ENCODE measurements at places on chromosomes 11 and 22. TPM values are rescaled to one million over a fixed set of nuclear protein-coding genes. Genes with fewer than 3 reads are reported as not detected.

- H3K27ac ChIP-seq, result no peak overlapping the region
- no peaks in the 10 kb centered on the region for H3K36me3 ChIP-seq
- H3K27me3 ChIP-seq, result no peaks in the 10 kb centered on the region
- no peak overlapping the region for H3K4me3 ChIP-seq
- H3K4me1 ChIP-seq, result no peaks in the 10 kb centered on the region
- no peak for DNase-seq
Measured at GRCh38 chr11:36254713-36255112, 34.5 kb downstream of the COMMD9 start.

DNA sequence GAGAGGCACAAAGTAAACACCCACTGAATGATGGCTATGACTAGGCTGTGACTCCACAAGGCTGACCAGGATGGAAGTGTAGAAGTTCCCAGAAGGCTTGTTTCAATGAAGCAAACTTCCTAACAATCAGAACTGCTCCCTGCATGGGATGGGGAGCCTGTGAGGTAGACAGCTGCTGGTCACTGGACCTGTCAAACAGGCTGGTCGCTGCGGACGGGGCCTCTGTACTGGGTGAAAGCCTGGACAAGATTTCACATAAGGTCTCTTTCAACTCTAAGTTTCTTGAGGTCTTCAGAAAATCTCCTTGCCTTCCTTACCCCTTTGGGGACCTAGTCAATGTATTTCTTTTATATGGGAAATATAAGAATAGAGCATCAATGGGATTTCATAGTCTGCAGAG lies 438.2 kb downstream of the BUD13 start:
- no peaks in the 10 kb centered on the region for H3K27me3 ChIP-seq
- DNase-seq, result no peak
- no peak overlapping the region for H3K4me3 ChIP-seq
- no peaks in the 10 kb centered on the region for H3K4me1 ChIP-seq

DNA sequence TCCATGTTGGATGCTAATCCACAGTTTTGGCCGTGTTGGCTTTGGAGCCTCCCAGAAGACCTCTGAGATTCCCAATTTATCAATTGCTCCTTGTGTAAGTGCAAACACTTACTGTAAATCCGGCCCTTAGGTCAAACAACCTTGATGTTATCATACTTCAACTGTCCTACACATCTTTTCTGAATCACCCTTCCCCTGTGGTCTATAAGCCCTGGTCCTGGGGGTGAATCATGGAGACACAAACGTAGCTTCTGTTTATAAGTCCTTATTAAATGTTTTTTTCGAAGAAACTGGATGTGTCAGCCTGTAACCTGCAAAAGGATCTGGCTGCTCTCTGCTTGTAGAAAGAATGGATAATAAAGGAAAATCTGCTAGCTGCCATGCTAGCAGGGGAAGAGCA lies 1.7 kb upstream of the IL10RA start:
- H3K36me3 ChIP-seq, result no peaks in the 10 kb centered on the region
- H3K4me1 ChIP-seq, result peaks cover 4% of the 10 kb centered on the region
- H3K4me3 ChIP-seq, result no peak overlapping the region

DNA sequence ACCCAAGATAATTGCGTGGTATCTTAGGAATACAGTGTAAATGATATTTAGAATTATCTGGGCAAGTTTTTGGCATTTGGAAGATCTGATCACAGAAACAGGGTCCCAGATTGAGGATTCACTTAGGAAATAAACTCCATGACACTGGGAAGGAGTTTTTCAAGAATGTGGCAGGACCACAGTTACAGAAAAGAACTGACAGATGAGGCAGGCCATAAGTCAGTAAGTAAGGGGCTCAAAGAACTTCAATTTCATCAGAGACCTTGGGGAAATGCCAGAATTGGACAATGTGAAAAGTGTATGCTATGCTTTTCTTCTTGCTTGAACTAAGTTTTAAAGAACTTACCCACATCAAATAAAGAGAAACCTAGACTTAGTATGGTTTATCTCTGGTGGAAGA lies 49.3 kb downstream of the RBMXL2 start:
- no peak overlapping the region for H3K4me3 ChIP-seq
- H3K4me1 ChIP-seq, result no peaks in the 10 kb centered on the region
- H3K27me3 ChIP-seq, result no peaks in the 10 kb centered on the region
- H3K36me3 ChIP-seq, result no peaks in the 10 kb centered on the region
- no peak overlapping the region for H3K27ac ChIP-seq

DNA sequence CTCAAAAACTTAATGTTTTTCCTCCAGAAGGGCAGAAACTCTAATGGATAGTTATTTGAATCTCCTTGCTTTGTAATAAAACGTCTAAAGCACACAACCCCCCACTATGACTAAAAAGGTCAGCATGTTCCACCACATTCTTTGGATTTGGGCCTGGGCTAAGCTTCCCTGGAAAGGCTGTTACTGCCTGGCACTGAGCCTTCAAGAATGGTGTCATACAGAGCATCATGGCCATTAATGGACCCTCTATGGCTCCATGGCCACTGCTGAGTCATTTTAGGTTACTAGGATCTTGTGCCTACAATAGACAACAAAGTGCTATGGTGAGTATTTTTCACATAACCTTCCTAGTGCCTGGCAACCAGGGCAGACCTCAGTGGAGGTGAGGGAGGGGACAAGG lies 242.6 kb upstream of the FAT3 start:
- no peaks in the 10 kb centered on the region for H3K36me3 ChIP-seq
- no peak overlapping the region for H3K27ac ChIP-seq
- no peaks in the 10 kb centered on the region for H3K27me3 ChIP-seq
- H3K4me3 ChIP-seq, result no peak overlapping the region
- no peaks in the 10 kb centered on the region for H3K4me1 ChIP-seq

DNA sequence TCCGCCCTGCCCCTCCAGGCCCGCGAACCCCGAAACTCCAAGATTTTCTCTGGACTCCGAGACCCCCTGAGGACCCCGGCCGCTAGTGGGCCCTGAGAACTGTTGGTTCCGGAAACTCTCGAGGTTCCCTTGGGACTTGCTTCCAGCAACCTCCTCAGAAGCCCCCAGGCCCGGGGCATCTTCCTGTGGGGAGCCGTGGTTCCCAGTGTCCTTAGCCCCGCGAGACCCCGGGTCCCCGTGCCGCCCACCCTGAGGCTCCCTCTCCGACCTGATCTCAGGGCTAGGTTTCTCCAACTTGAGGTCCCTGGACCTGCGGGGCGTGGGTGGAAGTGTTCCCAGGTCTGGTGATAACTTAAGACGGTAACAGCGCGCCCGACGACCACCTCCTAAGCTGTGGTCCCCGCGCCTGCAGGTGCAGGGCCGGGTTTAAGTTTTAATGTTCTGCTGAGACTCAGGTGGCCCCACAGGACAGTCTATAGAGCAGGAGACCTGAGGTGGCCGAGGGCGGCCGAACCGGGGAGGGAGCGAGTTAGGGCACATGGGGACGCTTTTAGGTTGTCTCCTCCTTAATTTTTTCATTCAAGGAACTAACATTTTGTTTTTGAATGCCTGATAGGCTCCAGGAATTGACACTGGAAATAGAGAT lies 720 bp downstream of the FAM118A start:
- no peaks in the 10 kb centered on the region for H3K27me3 ChIP-seq
- no peaks in the 10 kb centered on the region for H3K36me3 ChIP-seq
- H3K4me3 ChIP-seq, result peak overlapping the region; percentile 77
- DNase-seq, result no peak
- peak overlapping the region; percentile 58 for H3K27ac ChIP-seq

Gene CATSPERZ
- not detected for total RNA-seq

Gene SLC43A3
- total RNA-seq, result 21.4 TPM

Gene HIC2
- total RNA-seq, result 6.0 TPM

Gene IL17REL
- 0.22 TPM for total RNA-seq

Gene SYNGR1
- 4.3 TPM for total RNA-seq

Gene SPDYC
- not detected for total RNA-seq

Gene PHOX2A
- 0.27 TPM for total RNA-seq

Gene PRDM11
- total RNA-seq, result 8.3 TPM

Gene MS4A12
- 46.5 TPM for total RNA-seq

Gene MMP12
- total RNA-seq, result 2.3 TPM

Gene NPAT
- total RNA-seq, result 10.8 TPM

Data from colonic mucosa (tissue), 4 donors.